ENCODE measurements at places on chromosomes 5 and 9.

GRCh38 chr9:804026-804425 lies 37.5 kb upstream of the DMRT1 start:
- DNase-seq, result no peak

DNA sequence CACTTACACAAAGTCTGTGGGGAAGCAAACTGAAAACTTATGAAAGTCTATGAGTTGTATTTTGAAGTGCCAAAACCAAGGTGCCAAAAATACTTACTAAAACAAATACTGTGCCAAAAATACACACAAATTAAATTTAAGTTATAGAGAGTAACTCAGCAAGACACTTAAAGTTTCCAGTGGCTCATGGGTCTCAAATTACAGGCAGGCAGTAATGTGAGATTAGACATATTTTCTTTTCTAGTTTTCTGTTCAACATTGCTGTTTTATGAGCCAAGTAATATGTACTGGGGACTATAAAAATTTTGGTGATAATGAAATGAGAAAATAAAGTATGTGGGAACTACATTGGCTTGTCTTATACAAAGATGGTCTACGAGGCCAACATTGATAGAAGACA lies 172.2 kb upstream of the SNX2 start:
- DNase-seq, result no peak

GRCh38 chr9:131214876-131215275 lies 61.4 kb downstream of the FAM78A start:
- DNase-seq, result no peak

DNA sequence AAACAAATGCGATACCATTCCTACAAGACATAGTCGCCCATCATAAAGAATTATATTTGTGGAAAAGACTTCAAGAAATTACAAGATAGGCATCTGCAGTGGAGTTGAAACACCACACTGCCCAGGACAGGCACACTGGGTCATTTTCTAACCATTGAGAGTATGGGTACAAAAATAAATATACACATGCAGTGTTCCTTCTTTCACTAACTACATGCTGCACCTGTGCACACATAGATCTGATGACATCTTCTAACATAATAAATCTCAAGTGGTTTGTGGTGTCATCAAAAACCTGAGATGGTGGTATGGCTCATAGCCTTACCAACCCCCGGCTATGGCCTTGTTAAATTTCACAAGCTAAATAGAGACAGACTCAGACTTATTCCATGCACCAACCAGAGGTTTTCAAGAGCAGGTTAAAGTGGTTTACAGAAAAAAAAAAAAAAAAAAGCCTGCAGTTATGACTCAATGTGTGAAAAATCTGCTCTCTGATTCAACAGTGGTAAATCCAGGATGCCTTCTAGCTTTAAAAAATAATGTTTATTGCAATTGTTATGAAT lies 12.4 kb upstream of the NFIB start:
- DNase-seq, result no peak

GRCh38 chr9:133979921-133980863 lies 11.9 kb downstream of the VAV2 start:
- DNase-seq, result no peak

DNA sequence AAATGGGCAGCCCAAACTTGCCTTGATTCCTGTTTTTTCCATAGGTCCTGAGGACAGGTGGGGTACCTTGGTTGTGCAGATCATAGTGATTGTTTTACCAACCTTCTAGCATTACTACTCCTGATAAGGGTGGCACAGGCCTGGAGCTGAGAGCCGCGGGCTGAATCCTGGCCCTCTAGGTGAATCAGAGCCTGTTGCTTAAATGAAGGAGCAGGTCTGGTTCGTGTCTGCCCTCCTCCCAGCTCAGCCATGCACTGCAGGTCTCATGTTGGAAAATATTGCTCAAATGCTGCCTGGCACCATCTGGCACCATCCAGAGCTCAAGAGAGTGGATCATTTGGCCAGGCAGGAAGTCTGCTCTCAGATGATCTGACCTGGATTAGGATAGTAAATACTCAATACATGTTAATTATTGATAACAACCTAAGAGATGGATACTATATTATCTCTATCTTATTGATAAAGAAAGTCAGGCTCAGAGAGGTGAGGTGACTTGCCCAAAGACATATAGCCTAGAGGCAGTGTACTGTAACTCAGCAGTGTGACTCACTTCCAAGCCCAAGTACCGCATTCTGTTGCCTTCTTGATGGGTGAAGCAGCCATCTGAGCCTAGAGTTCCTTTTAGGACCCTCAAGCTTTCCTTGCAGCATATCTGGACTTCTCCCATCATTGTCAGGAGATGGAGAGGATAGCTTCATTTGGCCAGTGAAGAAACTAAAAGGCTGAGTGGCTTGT lies 104.3 kb upstream of the PITX1 start:
- DNase-seq, result no peak

GRCh38 chr9:82883436-82883835 lies 179.5 kb downstream of the RASEF start:
- DNase-seq, result no peak

DNA sequence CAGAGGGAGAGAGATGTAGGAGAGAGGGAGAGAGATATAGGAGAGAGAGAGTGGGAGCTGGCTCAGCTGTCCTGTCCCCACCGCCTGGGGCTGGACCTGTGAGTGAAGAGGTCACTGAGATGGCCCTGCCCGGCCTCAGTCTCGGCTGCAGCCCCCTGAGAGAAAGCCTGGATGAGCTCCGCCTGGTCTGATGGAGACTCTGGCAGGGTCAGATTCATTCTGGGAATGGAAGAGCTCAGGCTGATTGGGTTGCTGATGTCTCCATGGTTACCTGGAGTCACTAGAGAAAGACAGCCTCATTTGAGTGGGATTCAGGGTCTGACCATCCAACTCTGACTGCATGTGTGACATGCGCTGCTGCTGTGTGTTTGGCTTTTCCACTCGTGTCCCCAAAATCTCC lies 27.1 kb upstream of the SEMA4D start:
- DNase-seq, result no peak

GRCh38 chr9:6645355-6646292 lies at the start of gene GLDC:
TSS of gene GLDC (minus strand) at chr9:6645729. CDS start at chr9:6645499, 230 bp downstream.
- DNase-seq, result peak; percentile 15

- no peak for DNase-seq
These were observed 502.7 kb downstream of the NR2F1-AS1 start for GRCh38 chr5:93078082-93079038.

DNA sequence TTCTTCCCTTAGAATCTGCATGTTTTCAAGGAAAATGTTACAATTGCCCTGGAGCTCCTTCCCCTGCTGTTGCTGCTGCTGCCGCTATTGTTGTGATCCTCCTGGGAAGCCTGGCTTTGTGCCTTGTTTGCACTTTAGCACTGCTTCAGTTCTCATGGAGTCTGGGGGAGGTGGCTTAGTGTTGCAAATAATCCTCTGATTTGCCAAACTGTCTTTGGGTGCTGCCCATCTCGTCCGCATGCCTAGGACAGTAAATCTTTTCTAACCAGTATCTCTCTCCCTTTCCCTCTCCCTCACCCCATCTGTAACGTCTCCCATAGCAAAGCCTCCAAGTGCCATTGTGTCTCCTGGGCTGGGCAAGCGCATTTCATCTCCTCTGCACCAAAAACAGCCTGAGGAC lies 30.3 kb downstream of the FAM240B start:
- DNase-seq, result no peak

DNA sequence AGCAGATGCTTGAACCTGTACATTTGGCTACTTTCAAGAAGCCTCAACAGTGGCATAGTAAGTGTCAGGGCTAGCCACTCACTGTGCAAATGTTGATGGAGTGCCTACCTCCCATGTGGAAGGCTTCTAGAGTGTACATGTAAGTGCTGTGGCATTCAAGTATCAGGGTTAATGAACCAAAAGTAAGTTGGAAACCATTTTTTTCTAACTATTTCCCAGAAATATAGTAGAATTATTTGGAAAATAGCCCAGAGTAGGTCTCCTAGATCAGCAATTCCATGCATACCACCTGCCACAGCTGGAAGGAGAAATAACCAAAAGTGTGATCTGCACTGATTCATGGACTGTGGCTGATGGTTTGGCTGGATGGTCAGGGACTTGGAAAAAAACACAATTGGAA lies 53.3 kb downstream of the FOXD1 start:
- no peak for DNase-seq

DNA sequence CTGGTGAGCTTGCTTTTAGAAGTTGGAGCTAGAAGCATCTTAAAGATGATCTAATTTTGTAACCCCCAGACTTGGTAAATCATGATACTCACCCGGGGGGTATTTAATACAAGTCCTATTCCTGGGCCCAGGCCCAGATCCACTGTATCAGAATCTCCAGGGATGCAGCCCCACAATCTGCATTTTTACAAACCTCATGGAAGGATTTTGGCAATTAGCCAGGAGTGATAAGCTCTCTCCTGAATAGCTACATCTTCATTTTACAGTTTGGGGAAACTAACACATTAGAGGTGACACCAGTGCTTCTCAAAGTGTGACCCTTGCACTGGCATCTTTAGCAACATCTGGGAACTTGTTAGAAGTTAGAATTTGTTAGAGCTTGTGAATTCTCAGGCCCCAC lies 31.2 kb upstream of the OTP start:
- no peak for DNase-seq

All from stimulated activated CD4-positive, alpha-beta T cell treated with anti-CD3 and anti-CD28 coated beads, Interleukin-1b, Interleukin-23, amount 100 ng/mL, for 1 hour (primary cell).